ENCODE measurements at places on chromosomes 3 and 15.

DNA sequence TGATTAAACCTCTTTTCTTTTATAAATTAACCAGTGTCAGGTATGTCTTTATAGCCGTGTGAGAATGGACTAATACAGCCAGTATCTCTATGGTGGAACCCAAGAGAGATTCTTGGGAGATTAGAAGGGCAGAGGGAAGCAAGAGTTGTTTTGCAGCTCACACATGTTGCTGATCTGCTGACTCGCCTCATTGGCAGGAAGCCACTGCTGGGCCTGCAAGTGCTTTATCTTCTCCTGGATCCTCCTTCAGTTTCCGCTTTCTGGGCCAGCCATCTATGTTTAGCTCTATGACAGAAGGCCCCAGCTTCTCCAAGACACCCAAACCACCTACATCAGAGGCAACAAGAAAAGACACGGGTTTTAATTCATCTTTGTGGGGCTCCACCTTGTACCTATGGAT is 23.4 kb upstream of the GALNT15 start:
- H3K36me3 ChIP-seq = no peaks in the 10 kb centered on the region
- H3K4me1 ChIP-seq = no peaks in the 10 kb centered on the region

GRCh38 chr3:193347521-193348501 is 30.7 kb downstream of the ATP13A5 start:
- H3K27ac ChIP-seq = no peak overlapping the region
- no peaks in the 10 kb centered on the region for H3K36me3 ChIP-seq
- no peak for DNase-seq
- no peaks in the 10 kb centered on the region for H3K4me1 ChIP-seq

- no peak for DNase-seq
- H3K27ac ChIP-seq = no peak overlapping the region
- no peaks in the 10 kb centered on the region for H3K27me3 ChIP-seq
- H3K36me3 ChIP-seq = no peaks in the 10 kb centered on the region
- no peaks in the 10 kb centered on the region for H3K4me1 ChIP-seq
Observed at GRCh38 chr3:78165876-78166275, 1126.0 kb downstream of the ROBO2 start.

DNA sequence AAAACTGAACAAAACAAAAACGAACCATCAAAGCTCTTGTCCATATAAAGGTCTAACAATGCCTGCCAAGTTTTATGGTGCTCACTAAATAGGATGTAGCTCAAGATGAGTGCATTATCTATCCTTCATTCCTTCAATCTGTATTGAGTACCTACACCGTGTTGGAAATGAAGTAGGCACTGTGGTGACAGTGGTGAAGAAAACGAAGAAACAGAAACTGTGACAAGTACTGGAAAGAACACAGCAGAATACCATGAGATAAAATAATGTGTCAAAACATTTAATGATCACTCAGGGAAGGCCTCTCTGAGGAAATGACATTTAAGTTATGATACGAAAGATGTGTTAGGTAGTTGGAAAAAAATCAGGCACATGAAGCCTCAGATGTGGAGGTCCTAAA is 36.2 kb downstream of the CBLB start:
- no peaks in the 10 kb centered on the region for H3K36me3 ChIP-seq
- H3K27me3 ChIP-seq = no peaks in the 10 kb centered on the region
- peaks cover 81% of the 10 kb centered on the region for H3K4me1 ChIP-seq
- DNase-seq = no peak

DNA sequence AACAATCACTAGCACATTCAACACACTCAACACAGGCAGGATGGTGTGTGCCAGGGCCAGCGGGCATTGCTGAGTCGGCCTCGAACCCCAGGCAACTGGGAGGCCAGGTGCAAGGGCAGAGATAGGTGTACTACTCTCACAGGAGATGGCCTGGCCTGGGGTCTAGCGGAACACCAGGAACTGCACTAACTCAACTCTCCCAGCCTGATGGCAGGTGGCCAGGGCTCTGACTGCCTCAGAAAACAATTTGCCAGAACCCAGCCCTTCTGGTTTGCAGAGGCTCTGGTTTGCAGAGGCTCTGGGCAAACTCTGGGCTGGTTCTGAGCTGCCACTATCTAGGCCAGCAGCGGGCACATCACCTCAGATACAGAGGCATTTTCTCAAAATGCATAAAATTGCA is 229.2 kb upstream of the CHRNA7 start:
- no peak overlapping the region for H3K27ac ChIP-seq
- DNase-seq = no peak
- H3K4me3 ChIP-seq = no peak overlapping the region
- no peaks in the 10 kb centered on the region for H3K4me1 ChIP-seq
- H3K36me3 ChIP-seq = no peaks in the 10 kb centered on the region
- no peaks in the 10 kb centered on the region for H3K27me3 ChIP-seq

DNA sequence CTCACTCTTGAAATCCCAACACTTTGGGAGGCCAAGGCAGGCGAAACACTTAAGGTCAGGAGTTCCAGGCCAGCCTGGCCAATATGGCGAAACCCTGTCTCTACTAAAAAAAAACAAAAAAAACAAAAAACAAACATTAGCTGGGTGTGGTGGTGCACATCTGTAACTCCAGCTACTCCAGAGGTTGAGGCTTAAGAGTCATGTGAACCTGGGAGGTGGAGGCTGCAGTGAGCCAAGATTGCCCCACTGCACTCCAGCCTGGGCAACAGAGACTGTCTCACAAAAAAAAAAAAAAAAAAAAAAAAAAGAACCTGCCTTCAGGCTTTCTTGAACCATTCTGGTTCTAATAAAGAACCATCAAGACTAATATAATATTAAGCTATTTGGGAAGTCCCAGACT is 16.5 kb downstream of the ARPP19 start:
- DNase-seq = no peak
- H3K4me1 ChIP-seq = peaks cover 2% of the 10 kb centered on the region
- H3K27ac ChIP-seq = peak overlapping the region; percentile 80
- H3K4me3 ChIP-seq = no peak overlapping the region

- DNase-seq = no peak
- peaks cover 6% of the 10 kb centered on the region for H3K36me3 ChIP-seq
- no peak overlapping the region for H3K4me3 ChIP-seq
- H3K27ac ChIP-seq = no peak overlapping the region
- H3K27me3 ChIP-seq = no peaks in the 10 kb centered on the region
- H3K4me1 ChIP-seq = no peaks in the 10 kb centered on the region
Observed at GRCh38 chr15:50077176-50077575, 41.9 kb downstream of the ATP8B4 start.

DNA sequence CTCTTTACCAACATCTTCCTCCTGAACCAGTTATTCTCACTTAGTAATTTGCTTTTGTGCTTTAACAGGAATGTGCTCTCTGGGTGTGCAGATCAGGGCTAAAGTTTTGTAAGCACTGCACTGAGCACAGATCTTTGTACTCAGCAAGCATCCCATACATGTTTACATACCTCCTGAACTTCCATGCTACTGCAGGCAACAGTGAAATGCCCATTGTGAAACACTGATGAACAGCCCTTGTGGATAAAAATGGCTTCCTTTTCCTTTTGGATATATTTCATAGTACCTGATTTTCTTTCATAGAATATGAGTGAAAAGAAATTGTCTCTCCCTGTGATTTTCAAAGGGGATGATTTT is 855.9 kb downstream of the MCTP2 start:
- no peaks in the 10 kb centered on the region for H3K27me3 ChIP-seq
- H3K4me3 ChIP-seq = no peak overlapping the region
- no peak overlapping the region for H3K27ac ChIP-seq
- no peak for DNase-seq

- H3K4me1 ChIP-seq = no peaks in the 10 kb centered on the region
- H3K4me3 ChIP-seq = no peak overlapping the region
- no peak for DNase-seq
- H3K27ac ChIP-seq = no peak overlapping the region
- H3K36me3 ChIP-seq = no peaks in the 10 kb centered on the region
Observed at GRCh38 chr15:38058596-38059075, 124.2 kb downstream of the TMCO5A start.

DNA sequence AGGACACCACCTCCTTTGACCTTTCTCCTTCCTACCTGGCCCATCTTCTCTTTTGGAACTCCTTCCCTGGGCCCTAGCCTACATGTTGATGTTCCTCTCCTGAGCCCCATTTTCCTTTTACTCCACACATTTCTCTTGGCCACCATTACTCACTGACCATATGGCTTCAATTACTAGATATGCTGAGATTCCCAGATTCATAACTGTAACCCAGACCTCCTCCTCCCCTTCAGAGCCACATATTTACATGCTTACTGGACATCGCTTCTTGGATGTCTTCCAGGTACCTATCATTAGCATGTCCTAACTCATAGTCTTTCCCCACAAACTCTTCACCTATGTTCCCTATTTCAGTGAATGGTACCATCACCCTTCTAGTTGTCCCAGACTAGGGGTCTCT is 24.4 kb upstream of the TRIM59 start:
- no peaks in the 10 kb centered on the region for H3K27me3 ChIP-seq
- DNase-seq = no peak
- H3K4me3 ChIP-seq = no peak overlapping the region
- no peak overlapping the region for H3K27ac ChIP-seq
- no peaks in the 10 kb centered on the region for H3K4me1 ChIP-seq

DNA sequence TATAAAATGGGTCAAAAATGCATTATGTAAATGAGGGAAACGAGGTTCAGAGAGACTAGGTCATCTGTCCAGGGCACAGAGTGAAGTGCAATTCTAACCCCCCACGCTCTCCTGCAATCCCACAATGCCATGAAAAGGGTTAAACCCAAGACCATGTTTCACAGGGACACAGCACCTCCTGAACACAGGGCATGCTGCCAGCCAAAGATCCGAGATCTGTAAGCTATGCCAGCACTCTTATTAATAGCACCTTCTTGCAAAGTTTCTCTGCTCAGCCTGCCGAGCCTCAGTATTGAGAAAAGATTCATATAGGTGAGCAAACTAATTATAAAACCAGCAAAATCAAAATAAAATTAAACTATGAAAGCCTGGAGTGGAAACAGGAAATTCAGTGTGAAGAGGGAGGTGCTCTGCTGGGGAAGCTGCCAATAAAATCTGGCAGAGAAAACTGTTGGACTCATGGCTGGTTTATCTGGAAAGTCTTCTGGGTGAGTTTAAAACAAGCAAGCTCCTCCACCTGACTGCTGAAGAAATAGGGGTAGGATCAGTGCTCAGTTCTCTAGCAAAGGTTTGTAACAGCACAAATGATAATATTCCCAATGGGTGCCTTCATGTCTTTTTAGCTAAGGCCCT is 50.3 kb downstream of the LRIG1 start:
- H3K4me1 ChIP-seq = peaks cover 3% of the 10 kb centered on the region
- no peak overlapping the region for H3K27ac ChIP-seq
- no peaks in the 10 kb centered on the region for H3K36me3 ChIP-seq
- no peaks in the 10 kb centered on the region for H3K27me3 ChIP-seq

DNA sequence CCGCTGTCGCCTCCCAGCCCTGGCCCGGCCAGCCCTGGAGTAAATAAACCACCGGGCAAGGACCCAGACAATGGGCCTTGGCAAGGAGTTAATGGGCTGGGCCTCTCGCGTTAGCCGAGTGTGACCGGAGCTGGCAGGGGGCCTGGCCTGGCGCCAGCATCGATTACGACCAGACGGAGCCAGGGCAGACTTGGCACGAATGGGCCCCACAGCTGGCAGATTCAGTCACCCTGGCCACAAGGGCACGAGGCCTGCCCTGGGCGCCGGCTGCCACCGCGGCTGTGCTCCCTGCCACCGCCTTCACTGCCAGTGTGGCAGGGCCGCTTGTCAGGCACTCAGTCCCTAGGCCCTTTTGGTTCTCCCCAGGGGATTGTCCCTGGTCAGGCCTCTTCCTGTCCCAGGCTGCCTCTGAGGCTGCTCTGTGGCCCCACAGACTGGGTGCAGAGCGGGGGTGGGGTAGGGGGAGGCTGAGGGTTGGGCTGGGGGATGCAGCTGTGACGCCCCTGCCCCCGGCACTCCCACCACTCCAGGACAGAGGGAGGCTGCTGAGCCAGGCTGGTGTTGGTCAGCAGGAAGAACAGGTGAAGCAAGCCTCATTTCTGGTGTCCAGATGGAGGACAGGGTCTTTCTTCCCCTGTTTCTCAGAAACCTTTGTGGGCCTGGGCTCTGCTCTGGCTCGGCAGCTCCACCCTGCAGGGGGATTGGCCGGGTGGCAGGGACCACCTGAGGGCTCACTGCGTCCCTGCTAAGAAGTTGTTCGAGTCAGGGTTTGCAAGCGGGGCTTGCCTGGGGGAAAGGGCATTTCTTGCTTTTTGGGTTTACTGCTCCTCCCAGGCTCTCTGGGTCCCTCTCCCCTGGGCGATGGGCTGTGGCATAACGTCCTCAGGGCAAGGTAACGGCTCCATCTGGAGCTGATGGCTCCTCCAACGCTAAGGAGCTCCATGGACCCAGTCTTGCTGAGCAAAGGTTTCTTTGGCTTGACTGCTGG is 30.5 kb upstream of the SRP14 start:
- no peaks in the 10 kb centered on the region for H3K27me3 ChIP-seq
- peak overlapping the region; percentile 51 for H3K27ac ChIP-seq

DNA sequence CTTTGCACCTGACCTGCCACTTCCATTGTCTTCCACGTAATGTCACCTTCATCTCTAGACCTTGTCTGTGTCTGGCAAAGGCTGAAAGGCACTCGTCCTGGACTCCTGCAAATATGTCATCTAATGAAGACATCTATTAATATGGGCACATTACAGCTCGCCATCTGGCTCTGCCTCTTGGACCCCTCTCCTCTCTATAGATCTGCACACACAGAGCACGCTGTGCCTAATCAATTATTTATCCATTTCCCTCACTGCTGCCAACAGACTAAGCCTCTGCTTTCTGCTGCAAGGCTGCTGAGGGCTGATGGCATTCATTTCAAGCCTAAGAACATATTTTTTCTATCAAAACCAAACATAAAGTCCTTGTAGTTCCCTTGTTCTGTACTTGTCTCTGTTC is 573.0 kb downstream of the TUSC7 start:
- peaks cover 9% of the 10 kb centered on the region for H3K4me1 ChIP-seq
- H3K27ac ChIP-seq = no peak overlapping the region
- no peak for DNase-seq
- H3K4me3 ChIP-seq = no peak overlapping the region

GRCh38 chr3:149623824-149624223 is 34.0 kb downstream of the WWTR1 start:
- H3K4me1 ChIP-seq = peaks cover 19% of the 10 kb centered on the region
- H3K27ac ChIP-seq = no peak overlapping the region
- no peak overlapping the region for H3K4me3 ChIP-seq
- H3K27me3 ChIP-seq = no peaks in the 10 kb centered on the region

DNA sequence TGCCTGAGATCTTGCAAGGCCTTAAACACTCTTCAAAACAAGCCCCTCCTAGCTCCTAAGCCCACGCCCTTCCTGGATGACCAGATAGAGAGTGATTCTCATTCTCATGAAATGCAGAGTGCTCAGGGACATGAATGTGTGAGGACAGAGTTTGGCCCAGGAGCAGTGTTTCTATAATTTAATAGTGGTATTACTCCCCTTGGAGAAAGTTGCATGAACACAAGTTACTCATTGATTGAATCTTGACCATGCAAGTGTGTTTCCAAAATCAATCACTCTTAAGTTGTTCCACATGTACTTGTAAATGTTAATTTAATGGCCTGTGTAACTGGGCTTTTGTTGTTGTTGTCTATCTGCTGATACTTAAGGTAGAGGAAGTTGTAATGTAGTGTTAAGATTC is 181.6 kb downstream of the ADAMTSL3 start:
- H3K4me3 ChIP-seq = no peak overlapping the region
- no peaks in the 10 kb centered on the region for H3K27me3 ChIP-seq
- DNase-seq = no peak
- H3K4me1 ChIP-seq = no peaks in the 10 kb centered on the region

GRCh38 chr3:131453533-131453932 is 49.2 kb downstream of the MRPL3 start:
- no peak overlapping the region for H3K27ac ChIP-seq
- H3K27me3 ChIP-seq = no peaks in the 10 kb centered on the region
- no peak for DNase-seq
- H3K36me3 ChIP-seq = peaks cover 3% of the 10 kb centered on the region
- H3K4me1 ChIP-seq = no peaks in the 10 kb centered on the region

GRCh38 chr3:41915353-41915752 is 46.5 kb downstream of the ULK4 start:
- H3K27ac ChIP-seq = no peak overlapping the region
- no peaks in the 10 kb centered on the region for H3K4me1 ChIP-seq
- H3K4me3 ChIP-seq = no peak overlapping the region

Measured in spleen (tissue), 13 donors.